ENCODE measurements at places on chromosomes 11 and 22. TPM values are rescaled to one million over a fixed set of nuclear protein-coding genes. Genes with fewer than 3 reads are reported as not detected.

Gene THY1
- 380 TPM for total RNA-seq

Gene RIC3
- total RNA-seq: 0.38 TPM

Gene FOLR2
- total RNA-seq: not detected

Gene AGBL2
- 2.8 TPM for total RNA-seq

Gene KIAA0930
- 35.5 TPM for total RNA-seq

Gene KCNJ1
- not detected for total RNA-seq

Gene HBB
- not detected for total RNA-seq

Gene KCNK7
- total RNA-seq: not detected

Measured in mesangial cell (primary cell).